ENCODE measurements at places on chromosomes 1 and 21. TPM values are rescaled to one million over a fixed set of nuclear protein-coding genes. Genes with fewer than 3 reads are reported as not detected.
A peak's percentile ranks its signal among the peaks of the same experiment; 100 is the strongest.

GRCh38 chr1:74392186-74392585 is 120.2 kb downstream of the LRRC53 start:
- no peaks in the 10 kb centered on the region for H3K27me3 ChIP-seq
- DNase-seq, result no peak
- H3K4me3 ChIP-seq, result no peak overlapping the region
- H3K4me1 ChIP-seq, result no peaks in the 10 kb centered on the region
- no peaks in the 10 kb centered on the region for H3K36me3 ChIP-seq

DNA sequence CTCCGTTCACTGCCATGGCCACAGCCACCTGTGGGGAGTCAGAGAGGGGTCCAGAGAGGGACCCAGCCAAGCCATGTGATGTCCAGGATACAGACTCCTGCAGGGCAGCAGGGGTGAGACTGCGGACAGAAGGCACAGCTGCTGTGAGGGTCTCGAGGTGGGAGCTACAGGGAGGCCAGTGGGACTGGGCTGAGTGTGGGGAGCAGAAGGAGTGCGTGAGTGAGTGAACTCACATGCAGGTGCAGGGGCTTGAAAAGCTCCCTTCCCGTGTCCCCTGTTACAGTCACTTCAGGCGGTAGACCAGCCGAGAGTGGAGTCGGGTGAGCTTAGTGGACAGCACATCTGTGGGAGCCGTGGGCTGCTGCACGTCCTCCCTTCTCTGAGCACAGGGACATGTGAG is 42.4 kb downstream of the S100B start:
- no peak for DNase-seq
- no peaks in the 10 kb centered on the region for H3K4me1 ChIP-seq
- peaks cover 15% of the 10 kb centered on the region for H3K36me3 ChIP-seq
- no peak overlapping the region for H3K27ac ChIP-seq

DNA sequence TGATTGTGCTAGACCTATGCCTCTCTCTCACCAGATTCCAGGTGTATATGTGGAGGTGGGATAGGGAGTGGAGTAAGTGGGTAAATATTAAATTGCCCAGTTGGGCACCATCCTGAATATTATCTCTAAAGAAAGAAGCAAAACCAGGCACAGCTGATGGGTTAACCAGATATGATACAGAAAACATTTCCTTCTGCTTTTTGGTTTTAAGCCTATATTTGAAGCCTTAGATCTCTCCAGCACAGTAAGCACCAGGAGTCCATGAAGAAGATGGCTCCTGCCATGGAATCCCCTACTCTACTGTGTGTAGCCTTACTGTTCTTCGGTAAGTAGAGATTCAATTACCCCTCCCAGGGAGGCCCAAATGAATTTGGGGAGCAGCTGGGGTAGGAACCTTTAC is at the start of gene FCER1A:
Gene FCER1A (plus strand): TSS at position 242 of the 400 bp plus-strand sequence. CDS start 29 bp downstream, at position 271.
- no peak for DNase-seq
- H3K36me3 ChIP-seq, result no peaks in the 10 kb centered on the region
- H3K27ac ChIP-seq, result no peak within 1 kb of the TSS
- no peaks in the 10 kb centered on the region for H3K4me1 ChIP-seq
- H3K27me3 ChIP-seq, result no peaks in the 10 kb centered on the region

- H3K4me1 ChIP-seq, result no peaks in the 10 kb centered on the region
- no peak overlapping the region for H3K4me3 ChIP-seq
- no peaks in the 10 kb centered on the region for H3K36me3 ChIP-seq
- H3K27ac ChIP-seq, result no peak overlapping the region
- H3K27me3 ChIP-seq, result no peaks in the 10 kb centered on the region
- no peak for DNase-seq
Measured at GRCh38 chr1:34320053-34320669, 143.5 kb downstream of the C1orf94 start.

DNA sequence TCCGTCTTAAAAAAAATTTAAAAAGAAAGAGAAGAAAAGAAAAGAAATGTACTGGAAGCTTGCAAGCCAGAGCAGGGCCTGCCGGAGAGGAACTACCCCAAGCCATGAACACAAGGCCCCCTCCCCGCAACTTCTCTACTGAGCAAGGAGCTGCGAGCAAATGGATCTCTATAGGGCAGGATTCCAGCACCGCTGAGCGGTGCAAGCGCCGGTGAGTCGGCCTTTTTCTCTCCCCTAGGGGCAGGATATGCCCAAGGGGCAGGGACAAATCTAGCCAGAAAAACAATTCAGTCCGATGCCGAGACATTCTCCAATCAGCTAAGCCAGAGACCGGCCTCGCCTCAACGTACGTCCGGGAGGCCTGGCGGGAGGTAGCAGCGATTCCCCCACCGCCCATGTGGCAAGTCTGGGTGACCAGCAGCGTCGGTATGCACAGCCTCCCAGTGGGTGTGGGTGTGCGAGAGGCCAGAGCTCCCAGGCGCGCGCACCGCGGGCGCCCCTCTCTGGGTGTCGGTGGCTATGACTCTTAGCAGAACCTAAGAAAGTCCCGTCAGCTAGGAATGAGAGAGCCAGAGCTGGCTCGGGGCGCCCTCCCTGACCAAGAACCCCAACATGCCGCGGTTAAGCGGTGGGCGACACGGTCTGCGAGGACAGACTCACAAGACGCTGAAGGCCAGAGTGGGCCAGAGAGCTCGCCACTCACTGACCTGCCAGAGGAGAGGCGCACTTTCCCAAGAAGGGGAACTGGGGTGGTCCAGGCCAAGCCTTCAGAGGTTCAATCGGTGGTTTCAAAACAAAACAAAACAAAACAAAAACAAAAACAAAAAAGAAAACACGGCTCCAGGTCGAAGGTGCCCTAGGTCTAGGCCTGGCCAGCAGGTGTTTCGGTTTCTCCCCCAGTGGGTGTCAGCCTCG is 1.9 kb downstream of the CSMD2 start:
- no peak overlapping the region for H3K27ac ChIP-seq
- H3K4me3 ChIP-seq, result peak overlapping the region; percentile 80
- H3K36me3 ChIP-seq, result no peaks in the 10 kb centered on the region
- H3K27me3 ChIP-seq, result no peaks in the 10 kb centered on the region
- H3K4me1 ChIP-seq, result peaks cover 14% of the 10 kb centered on the region

GRCh38 chr1:75430526-75430925 is 180.4 kb downstream of the SLC44A5 start:
- H3K27me3 ChIP-seq, result no peaks in the 10 kb centered on the region
- no peak overlapping the region for H3K4me3 ChIP-seq
- H3K36me3 ChIP-seq, result no peaks in the 10 kb centered on the region
- no peak for DNase-seq
- H3K27ac ChIP-seq, result no peak overlapping the region
- H3K4me1 ChIP-seq, result no peaks in the 10 kb centered on the region

GRCh38 chr1:160066829-160067745 is 2.9 kb downstream of the KCNJ10 start:
- DNase-seq, result no peak
- no peak overlapping the region for H3K4me3 ChIP-seq
- H3K27me3 ChIP-seq, result peaks cover 14% of the 10 kb centered on the region
- H3K4me1 ChIP-seq, result peaks cover 16% of the 10 kb centered on the region

DNA sequence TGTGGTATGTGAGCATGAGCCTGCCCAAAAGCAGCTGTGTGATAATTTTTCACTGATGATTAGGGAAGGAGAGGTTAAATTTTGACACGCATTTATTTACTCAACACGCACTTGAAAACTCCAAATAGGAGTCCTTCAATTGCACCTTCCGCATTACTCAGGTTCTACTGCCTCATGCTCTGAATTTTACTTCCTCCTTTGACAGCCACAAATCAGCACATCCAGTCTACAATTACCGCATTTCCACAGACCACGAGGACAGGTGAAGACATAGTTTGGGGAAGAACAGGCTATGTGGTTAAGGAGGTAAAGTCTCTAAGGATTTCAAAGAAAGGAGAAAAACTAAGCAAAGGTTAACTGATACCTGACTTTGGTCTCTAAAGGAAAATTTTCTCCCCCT is 2.6 kb downstream of the CAPN8 start:
- DNase-seq, result no peak
- H3K4me1 ChIP-seq, result no peaks in the 10 kb centered on the region
- no peak overlapping the region for H3K27ac ChIP-seq
- H3K27me3 ChIP-seq, result no peaks in the 10 kb centered on the region

GRCh38 chr1:168146160-168146539 is 9.4 kb upstream of the GPR161 start:
- H3K27me3 ChIP-seq, result no peaks in the 10 kb centered on the region
- H3K27ac ChIP-seq, result no peak overlapping the region
- no peak overlapping the region for H3K4me3 ChIP-seq
- H3K36me3 ChIP-seq, result no peaks in the 10 kb centered on the region
- no peak for DNase-seq
- H3K4me1 ChIP-seq, result no peaks in the 10 kb centered on the region

DNA sequence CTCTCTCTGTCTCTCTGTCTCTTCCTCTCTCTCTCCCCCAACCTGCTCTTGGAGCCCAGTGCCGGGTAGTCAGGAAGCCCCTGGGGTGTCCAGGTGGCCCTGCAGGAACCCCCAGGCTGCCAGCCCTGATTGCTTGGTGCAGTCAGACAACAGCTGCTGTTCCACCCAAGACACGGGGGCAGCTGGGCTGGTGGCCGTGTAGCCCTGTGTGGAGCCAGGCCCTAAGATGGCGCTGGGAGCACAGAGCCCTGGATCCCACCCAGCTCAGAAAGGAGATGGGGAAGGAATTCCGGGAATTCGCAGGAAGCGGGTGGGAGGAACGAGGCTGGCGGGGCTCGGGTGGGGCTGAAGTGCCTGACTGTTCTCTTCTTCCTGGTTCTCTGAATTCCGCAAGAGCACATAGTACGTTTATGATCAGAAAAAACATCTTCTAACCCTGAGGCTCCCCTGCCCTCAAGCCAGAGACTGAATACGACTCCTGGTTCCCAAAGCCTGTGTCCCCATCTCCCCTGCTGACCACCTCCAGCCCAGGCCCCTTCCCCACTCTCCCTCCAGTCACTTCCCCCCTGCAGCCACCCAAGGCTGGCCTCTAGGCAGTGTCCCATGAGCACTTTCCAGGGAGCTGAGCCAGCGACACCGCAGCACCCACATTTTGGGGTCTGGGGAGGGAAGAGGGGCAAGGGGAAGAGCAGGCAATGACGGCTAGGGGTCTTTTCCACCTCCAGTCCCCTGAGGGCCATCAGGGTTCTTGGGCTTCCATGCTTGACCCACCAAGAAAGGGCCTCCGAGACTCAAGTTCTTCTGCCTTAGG is 55.0 kb downstream of the WNT9A start:
- no peak overlapping the region for H3K27ac ChIP-seq
- DNase-seq, result no peak
- H3K36me3 ChIP-seq, result no peaks in the 10 kb centered on the region
- peaks cover 5% of the 10 kb centered on the region for H3K4me1 ChIP-seq
- no peaks in the 10 kb centered on the region for H3K27me3 ChIP-seq

DNA sequence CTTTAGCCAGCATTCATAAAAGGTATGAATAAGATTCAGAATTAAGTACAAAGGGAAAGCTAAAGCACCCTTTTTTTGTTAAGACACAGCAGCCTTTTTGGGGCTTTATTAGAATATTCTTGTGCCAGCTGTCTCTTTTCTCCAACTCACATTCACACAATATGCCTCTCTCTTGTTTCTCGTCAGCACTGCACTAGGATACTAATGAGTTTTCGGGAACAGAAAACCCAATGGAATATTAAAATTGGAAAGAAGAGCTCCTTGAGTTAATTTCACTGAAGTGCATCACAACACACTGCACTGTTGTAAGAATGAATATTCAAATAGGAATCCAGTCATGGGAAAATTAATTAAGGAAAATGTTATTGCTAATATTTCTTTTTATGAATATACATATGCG is 410.4 kb upstream of the BEND5 start:
- DNase-seq, result no peak
- H3K27ac ChIP-seq, result no peak overlapping the region
- H3K4me1 ChIP-seq, result no peaks in the 10 kb centered on the region
- no peaks in the 10 kb centered on the region for H3K36me3 ChIP-seq
- H3K4me3 ChIP-seq, result no peak overlapping the region
- no peaks in the 10 kb centered on the region for H3K27me3 ChIP-seq

GRCh38 chr1:98059620-98060019 is 138.8 kb upstream of the DPYD start:
- H3K4me3 ChIP-seq, result no peak overlapping the region
- no peak overlapping the region for H3K27ac ChIP-seq
- H3K36me3 ChIP-seq, result no peaks in the 10 kb centered on the region
- DNase-seq, result no peak
- no peaks in the 10 kb centered on the region for H3K4me1 ChIP-seq

DNA sequence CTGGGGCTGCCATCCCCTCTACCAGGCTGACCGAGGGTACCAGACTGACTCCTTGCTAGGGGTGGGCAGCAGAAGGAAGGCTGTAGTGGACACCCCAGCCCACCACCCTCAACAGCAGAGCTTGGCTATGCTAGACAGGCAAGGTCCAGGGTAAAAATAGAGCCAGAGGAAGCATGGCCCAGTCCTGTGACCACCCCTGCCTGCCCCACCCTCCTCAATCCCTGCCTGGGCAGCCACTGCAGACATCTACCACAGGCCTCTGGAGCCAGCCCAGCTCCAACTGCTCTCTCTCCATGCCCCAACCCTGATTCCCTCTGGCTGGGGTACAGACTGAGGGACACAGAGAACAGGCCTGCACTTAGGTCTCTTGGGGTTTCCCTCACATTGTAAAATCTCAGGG is 1.7 kb downstream of the S100A1 start:
- DNase-seq, result no peak
- H3K4me3 ChIP-seq, result no peak overlapping the region
- H3K27me3 ChIP-seq, result no peaks in the 10 kb centered on the region
- H3K27ac ChIP-seq, result no peak overlapping the region

DNA sequence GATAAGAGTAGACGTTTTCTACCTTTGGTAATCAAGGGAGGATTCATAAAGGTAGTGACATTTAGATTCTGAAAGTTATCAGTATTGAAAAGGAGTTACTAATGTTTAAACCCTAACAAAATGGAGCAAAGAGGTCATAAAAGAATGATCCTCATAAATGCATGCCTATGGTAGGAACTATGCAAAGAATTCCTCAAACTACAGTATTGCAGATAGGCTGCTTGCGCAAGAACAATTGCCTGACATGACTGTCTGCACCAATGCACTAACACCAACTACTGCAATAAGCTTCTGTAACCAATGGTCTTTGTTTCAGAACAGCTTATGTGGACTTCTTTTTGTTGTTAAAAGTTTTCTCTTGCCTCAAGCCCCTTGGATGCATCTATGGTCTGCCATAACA is 597.3 kb upstream of the ADGRL4 start:
- H3K27me3 ChIP-seq, result no peaks in the 10 kb centered on the region
- no peak overlapping the region for H3K27ac ChIP-seq
- H3K4me3 ChIP-seq, result no peak overlapping the region

- H3K27ac ChIP-seq, result no peak overlapping the region
- no peak for DNase-seq
- H3K4me3 ChIP-seq, result no peak overlapping the region
- no peaks in the 10 kb centered on the region for H3K27me3 ChIP-seq
- no peaks in the 10 kb centered on the region for H3K36me3 ChIP-seq
Measured at GRCh38 chr1:158248118-158248517, 6.1 kb upstream of the CD1A start.

GRCh38 chr1:98323906-98324358 is 337.6 kb upstream of the SNX7 start:
- H3K27me3 ChIP-seq, result no peaks in the 10 kb centered on the region
- no peaks in the 10 kb centered on the region for H3K36me3 ChIP-seq
- no peaks in the 10 kb centered on the region for H3K4me1 ChIP-seq
- H3K27ac ChIP-seq, result no peak overlapping the region
- DNase-seq, result peak; percentile 19

The ANKRD34A gene
- 0.20 TPM for total RNA-seq

The DAP3 gene
- total RNA-seq, result 87.1 TPM

The NUF2 gene
- total RNA-seq, result 24.1 TPM

The SPRR2B gene
- total RNA-seq, result not detected

The PBX1 gene
- total RNA-seq, result 118 TPM

The RXRG gene
- not detected for total RNA-seq

The LRRIQ3 gene
- 0.65 TPM for total RNA-seq

The UBXN10 gene
- 0.44 TPM for total RNA-seq

The NBPF10 gene
- total RNA-seq, result 0.36 TPM

The MCOLN3 gene
- 3.8 TPM for total RNA-seq
